ENCODE measurements at places on chromosomes 1 and 21. TPM values are rescaled to one million over a fixed set of nuclear protein-coding genes. Genes with fewer than 3 reads are reported as not detected.

GRCh38 chr1:3000671-3001470, 20.4 kb upstream of the ACTRT2 start:
- DNase-seq: no peak

DNA sequence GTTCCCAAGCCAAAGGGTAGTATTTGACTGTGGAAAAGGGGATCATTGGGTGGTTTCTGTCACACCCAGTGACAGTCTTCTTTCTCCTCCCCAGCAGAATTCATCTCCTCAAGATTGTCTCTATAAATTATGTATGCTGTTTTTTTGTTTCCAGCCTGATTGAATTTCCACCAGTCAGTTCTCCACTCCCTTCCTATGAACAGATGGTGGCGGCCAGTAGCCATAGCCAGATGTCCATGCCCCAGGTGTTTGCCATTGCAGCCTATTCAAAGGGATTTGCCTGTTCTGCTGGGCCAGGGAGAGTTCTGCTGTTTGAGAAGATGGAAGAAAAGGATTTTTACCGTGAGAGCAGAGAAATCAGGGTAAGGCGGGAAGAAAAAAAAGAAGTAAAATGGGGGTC, 12.9 kb downstream of the CFAP57 start:
- no peak for DNase-seq

GRCh38 chr21:37395961-37396360, 29.4 kb downstream of the DYRK1A start:
- no peak for DNase-seq

- peak; percentile 89 for DNase-seq
Observed at GRCh38 chr1:21764615-21765423, 18.1 kb downstream of the USP48 start.

- no peak for DNase-seq
Observed at GRCh38 chr21:41839387-41840000, 39.6 kb downstream of the PRDM15 start.

The EXOSC10 gene
- 40.9 TPM for total RNA-seq

GRCh38 chr1:205834751-205835150, 15.2 kb downstream of the PM20D1 start:
- no peak for DNase-seq

DNA sequence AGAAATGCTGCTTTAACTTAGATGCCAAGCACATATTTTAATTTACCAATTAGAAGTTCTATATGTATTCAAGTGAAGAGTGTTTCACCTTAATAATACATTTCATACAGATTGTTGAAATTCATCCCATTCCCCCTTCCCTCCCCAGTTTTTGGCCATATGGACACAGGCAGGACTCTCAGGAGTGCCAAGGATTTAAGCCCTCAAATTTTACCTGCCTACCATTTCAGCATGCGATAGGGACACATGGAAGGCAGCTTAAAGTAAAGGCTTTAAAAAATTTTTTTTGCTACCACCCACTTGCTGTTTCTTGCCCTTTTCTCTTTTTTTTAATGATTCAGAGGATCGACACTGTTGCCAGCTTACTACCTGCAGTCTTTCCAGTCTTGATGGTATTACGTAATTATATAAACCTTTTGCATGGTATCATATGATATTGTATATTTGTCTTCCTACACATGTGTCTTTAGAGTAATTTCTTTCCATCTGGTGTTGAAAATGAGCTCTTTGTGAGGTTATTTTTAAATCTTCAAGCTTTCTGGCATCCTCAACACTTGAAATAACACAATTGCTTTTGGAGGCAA, 7.0 kb downstream of the EPB41 start:
- DNase-seq: no peak

DNA sequence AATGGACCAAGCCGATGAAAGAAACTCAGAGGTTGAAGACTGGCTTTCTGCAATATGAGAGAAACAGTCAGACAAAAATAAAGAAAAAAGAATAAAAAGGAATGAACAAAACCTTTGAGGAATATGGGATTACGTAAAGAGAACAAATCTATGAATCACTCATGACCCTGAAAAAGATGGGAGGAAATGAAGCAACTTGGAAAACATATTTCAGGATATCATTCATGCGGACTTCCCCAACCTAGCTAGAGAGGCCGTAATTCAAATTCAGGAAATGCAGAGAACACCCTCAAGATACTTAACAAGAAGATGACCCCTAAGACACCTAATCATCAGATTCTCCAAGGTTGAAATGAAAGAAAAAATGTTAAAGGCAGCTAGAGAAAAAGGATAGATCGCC, 705.3 kb upstream of the CHRM3 start:
- DNase-seq: no peak

DNA sequence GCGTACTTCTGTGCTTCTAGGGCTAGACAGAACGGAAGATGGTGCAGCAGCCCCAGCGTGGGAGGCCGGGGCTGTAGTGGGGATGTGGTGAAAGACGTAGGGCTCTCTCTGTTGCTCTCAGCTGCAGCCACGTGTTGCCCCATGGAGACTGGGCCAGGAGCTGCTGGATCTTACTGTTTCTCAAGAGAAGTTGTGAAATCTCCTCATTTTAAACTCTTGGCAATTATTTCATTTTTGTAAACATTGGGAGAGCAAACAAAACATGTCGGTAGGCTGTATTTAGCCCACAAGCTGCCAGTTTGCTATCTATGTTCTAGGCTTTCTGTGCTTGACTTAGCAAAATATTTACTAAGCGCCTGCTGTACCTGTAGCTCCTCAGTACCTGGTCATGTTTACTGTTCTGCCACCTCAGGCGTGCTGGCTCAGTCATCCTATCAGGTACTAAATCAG, 15.9 kb upstream of the ELOA start:
- DNase-seq: no peak

DNA sequence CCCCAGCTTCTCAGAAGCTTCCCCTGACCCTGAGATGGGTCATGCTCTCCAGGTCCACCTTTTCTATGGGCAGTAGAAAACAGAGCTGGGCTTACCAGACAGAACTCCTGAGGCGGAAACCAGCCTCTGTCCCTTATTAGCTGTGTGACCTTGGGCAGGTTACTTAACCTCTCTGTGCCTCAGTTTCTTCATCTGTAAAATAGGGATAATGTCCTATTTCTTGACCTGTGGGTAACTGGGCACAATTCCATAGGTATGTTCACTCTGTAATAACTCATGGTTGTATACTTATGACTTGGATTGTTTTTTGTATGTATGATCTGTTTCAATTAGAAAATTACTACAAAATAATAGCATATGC, 57.1 kb upstream of the EDN2 start:
- DNase-seq: no peak

- no peak for DNase-seq
Observed at GRCh38 chr1:81004011-81004410, 796.7 kb upstream of the ADGRL2 start.

DNA sequence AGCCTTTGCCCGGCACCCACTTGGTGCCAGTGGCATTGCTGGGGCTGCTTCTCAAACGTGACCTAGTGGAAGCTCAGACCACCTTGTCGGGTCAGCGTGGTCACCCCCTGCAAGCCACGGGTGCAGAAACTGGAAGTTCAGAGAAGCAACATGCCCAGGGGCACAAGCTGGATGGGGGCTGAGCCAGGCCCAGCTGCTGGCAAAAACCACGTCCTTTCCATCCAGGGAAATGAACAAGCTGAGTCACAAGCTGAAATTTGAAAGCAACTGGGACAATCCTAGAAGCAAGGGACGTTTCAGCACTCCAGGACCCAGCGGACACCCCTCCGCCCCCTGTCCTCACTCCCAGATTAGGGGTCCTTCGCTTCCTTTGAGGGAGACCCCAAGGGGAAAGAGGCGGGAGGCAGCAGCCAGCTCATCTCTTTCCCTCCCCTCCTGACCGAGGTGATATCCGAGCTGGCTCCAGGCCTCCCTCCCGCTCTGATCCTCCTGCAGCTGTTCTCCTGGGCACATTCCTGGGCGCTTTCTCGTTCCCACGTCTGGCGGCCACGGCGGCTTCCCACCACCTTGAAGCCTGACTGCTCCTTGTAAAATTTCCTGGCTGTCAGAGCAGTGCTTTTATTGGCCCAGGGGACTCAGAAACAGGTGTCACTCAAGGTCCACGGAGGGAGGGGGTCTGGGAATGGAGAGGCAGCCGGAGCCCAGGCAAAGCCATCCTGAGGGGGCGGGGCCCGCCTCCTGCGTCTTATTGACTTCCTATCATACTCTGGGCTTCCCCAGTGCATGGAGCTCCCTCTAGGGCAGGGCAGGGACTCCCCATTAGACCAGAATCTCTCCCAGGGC, 62.8 kb downstream of the PAX7 start:
- DNase-seq: peak; percentile 87

DNA sequence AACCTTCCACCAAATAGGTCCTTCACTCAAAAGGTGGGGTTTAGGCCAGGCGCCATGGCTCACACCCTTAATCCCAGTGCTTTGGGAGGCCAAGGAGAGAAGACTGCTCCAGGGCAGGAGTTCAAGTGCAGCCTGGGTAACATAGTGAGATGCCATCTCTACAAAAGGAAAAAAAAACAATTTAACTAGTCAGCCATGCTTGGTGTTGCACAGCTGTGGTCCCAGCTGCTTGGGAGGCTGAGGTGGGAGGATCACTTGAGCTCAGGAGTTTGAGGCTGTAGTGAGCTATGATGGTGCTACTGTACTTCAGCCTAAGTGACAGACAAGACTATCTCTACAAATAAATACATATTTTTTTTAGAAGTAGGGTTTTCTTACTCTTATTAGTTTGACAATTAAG, 617.5 kb downstream of the KIF26B start:
- no peak for DNase-seq

The SFT2D2 gene
- 29.7 TPM for total RNA-seq

DNA sequence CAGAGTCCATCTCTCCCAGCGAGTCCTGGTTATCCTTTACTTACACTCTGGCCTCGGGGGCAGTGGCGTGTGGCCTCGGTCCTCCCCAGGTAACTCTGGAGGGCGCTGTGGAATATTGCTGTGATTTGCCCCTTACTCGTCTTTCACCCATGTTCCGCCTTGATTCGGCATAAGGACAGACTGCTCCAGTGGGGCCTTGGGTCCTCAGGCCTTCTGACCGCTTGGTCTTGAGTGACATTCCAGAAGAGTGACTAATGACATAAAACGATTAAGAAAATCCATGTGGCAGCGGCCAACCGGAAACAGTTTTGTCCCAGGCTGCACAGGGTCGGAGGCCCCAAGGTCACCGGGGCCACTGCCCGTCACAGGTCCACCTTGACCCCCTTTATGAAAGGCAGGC, 11.0 kb downstream of the ICMT start:
- no peak for DNase-seq

The SYT14 gene
- 6.8 TPM for total RNA-seq

All from myocyte (in vitro differentiated cells).